M059J (cell line): ENCODE measurements at places on chromosomes 6 and 20.

DNA sequence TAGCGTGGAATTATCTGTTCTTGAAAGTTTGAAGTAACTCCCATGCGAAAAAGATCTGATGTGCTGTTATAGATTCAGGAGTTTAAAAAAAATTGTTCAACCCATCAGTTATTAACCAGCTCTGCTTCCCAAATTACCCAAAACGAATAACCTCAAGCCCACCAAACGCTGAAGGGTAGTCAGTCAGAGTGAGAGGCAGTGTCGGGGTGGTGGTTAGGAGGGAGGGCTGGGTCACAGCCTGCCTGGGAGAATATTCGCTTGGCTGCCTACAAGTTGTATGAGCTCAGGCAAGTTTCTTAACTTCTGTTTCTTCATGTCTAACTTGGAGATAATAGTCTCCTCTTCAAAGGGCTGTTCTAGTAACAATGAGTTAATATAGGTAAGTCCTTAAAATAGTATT, 114.6 kb downstream of the JPH2 start:
- no peak for DNase-seq

GRCh38 chr20:32681175-32682084, 7.7 kb upstream of the C20orf203 start:
- peak; percentile 88 for DNase-seq

- DNase-seq: no peak
Measured at GRCh38 chr20:3258429-3258828, 19.4 kb upstream of the SLC4A11 start.

- no peak for DNase-seq
Measured at GRCh38 chr6:70412252-70413113, 825 bp upstream of the FAM135A start.

DNA sequence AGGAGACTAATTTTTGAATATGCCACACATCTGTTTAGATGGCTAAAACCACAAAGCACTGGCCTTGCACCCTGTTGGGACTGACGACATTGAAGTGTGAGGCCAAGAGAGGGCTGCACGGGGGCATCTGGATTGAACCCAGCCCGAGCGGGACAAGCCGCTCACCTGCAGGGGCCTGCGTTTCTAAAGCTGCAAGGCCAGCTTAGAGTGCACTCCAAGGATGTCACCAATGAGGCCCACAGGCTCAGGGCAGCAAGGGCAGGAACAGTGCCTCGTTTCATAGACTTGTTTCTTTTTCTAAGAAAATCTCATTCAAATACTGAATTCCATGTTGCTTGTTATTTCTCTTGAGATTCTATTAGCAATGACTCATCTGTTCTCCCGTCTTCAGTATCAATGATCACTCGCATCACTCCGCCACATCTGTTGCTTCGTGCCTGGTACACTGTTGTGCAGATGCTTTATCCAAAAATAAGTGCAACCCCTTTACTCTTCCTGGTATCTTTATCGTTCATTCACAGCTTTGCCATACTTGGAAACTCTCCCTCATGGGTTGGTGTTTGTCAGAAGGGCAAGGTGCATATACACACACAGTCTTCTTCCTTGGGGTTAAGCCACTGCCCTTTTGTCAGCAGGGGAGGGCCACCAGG, 120.1 kb downstream of the IRF4 start:
- DNase-seq: no peak

DNA sequence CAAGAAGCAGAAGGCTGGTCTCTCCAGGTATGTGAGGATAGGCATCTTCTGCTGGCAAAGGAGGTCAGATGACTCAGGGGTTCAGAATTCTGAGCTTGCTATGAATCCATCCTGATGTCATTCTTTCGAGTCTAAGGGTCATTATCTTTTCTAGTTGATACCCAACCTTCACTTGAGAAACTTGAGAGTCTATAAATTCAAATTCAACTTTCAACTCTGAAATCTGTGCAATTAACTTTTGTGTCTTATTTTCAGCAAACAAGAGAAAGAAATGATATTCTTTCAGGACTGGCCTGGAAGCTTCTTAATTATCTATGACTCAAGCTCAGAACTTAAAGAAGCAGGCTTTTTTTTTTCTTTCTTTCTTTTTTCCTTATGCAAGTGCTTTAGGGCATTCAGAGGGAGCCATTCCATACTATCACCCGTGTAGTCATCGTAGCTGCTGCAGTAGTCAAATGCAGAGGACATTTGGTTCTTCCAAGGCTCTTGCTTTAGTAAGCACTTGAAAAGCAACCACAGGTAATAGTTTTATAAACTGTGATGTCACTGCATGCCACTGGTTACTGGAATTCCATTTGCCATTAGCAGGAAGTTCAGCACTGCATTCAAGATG, 93.0 kb downstream of the ADTRP start:
- DNase-seq: peak; percentile 97

DNA sequence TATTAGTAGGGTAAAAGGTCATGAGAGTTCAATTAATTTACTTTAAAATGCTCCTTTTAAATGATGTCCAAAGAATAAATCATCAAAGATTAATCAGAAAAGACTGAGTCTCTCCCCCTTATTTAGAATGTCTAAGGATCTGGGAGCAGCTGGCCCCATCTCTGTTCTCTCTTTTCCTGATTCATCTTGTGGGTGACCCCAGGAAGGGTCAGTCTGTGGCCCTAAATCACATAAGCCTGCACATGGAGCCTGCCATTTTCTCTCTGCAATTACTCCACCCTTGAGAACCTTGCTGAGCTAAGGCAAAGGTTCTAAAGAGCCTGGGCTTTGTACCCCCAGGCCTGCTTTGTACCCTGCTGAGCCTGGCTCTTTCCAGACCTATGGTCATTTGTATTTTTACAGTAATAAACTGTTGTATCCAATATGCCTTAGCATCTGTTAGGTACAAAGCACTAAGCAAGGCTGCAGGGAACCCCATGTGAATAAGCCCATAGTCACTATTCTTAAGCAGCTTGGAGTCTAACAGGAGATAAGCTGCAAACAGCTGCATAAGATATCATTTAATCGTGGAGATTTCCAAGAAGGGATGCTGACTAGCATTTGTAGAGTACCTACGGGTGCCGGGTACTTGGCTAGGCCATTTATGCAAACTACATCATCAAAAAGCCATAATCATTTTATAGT, 431.0 kb upstream of the MARCKS start:
- no peak for DNase-seq

- no peak for DNase-seq
Measured at GRCh38 chr6:109383438-109383940, 1.2 kb upstream of the CD164 start.

DNA sequence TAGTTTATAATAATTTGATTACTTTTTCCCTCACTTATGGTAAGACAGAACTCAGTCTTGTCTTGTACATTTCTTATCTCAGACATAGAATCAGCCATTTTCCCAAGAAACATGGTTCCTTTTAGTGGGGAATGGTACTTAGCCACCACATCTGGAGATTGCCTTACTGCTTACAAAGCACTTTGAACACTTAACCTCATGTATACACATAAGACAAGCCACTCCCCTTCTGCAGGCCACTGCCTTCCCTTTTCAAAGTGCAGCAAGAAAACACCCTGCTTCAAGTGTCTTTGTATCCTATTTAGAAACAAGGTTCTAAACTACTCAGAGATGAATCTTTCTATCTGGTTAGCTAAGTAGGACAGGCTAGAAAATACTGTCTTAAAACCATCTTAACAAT, 159.2 kb downstream of the UBE3D start:
- DNase-seq: peak; percentile 66

DNA sequence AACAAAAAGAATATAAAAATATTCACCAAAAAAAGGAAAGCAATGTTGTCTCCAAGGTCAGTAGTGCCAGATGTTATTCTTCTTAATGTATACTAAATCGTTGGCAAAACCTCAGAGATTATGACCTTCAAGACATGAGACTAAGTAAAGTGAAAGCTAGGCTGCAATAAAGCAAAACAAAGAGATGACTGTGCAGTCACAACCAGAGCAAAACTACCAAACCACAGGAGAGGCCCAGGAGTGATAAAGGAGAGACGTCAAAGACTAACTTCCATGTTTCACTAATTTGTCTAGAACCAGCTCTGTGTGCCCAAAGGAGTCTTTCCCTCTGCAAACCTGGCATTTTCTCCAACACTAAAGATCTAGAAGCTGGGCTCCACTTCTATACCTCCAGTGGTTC, 155.9 kb upstream of the POU3F2 start:
- peak; percentile 17 for DNase-seq

GRCh38 chr20:5160882-5161281, 34.1 kb downstream of the CDS2 start:
- DNase-seq: no peak

DNA sequence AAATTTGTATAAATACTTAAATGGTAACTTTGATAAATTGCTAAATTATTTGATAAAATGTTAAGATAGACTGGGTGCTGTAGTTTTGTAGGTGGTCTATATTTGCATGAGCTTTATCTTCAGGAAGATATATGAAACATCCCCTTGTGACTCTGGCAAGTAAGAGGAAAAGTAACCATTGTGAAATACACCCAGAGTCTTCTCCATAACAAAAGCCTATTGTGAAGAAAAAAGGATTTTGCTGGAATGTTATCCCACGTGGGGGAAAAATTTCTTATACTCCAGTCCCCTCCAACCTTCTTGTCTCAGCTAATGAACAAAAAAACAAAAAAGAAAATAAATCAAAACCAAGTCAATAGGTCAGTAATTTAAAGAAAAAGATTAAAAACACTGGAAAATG, 600.7 kb downstream of the HDGFL1 start:
- DNase-seq: no peak

DNA sequence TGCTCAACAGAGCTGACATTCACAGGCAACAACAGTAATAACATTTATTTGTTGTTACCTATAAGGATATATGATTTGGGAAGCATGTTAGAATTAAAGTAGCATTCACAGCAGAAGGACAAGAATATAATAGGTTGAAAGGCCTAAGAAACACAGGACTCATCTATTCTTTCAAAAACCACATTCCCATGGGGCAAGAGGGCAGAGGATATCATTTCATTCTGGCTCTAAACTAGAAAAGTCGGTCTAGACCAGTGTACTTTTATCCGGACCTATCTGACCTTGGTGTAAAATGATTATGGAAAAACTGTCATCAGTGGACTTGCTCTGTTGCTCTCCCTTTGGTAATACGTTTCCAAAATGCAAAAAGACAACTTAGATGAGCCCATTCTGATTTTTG, 914.7 kb upstream of the CITED2 start:
- no peak for DNase-seq

GRCh38 chr6:37324131-37325033, 29.4 kb upstream of the RNF8 start:
- peak; percentile 90 for DNase-seq

DNA sequence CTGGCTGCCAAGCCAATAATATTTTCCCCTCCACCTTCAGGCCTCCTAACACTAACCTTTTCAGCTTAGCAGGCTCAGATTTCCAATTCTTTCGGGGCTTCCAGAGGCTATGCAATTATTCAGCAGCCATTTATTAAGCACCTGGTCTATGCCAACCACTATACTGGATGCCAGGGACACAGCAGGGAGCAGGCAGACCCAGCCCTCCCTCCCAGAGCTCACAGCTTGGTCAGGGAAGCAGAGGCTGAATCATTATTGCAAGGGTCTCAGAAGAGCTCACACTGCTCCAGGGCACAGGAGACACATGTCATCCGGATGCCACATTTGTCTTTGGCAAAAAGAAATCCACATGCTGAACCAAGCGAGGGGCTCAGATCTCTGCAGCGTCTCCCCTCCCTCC, 1.3 kb downstream of the BPIFB1 start:
- no peak for DNase-seq

DNA sequence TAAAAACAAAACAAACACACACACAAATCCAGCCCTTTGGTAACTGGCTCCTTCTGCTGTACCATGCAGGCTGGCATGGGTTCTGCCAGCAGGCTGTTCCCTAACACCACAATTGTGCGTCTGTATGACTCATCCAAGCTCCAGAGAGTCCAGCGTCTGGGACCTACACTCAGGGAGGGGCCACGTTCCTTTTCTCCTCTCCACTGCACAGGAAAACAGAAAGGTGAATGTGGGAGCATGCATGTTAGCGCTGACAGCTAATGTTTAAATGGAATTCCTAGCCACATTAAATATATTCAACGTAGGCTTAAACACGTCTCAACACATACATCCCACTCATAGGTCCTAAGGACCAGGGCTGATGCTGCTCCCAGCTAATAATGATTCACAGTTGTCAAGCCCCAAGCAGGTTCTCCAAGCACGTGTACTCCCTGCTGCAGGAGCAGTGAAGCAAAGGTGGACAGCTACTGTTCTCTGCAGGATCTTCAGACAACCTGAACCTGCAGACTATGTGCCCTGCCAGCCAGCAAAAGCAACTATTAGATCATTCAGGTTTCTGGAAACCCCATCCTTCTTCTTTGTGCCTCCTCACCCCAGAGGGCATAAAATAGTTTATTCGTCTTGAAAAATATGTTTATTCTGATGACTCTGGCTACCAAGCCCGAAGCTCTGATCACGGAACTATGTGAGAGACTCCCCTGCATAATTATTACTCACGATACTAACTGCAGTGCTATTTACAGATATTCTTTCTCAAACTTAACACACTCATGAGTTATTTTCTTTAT, 20.9 kb downstream of the MAP1LC3A start:
- peak; percentile 94 for DNase-seq

DNA sequence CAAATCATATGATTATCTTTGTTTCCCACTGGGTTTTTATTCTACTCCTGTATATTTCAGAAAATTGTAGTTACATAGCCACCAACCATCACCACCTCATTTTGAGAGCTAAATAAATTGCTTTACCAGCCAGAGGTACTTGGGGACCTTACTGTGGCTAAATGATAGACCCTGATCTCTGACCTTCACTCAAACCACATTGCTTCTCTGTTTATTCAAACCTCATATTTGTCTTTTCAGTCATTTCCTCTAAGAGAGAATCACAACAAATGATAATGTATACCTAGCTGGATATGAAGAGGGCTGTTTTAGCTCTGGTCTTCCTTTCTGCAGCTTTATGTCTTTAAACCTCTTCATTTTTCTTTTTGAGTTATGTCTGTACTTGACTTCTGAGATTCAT, 142.8 kb downstream of the ADGB start:
- peak; percentile 91 for DNase-seq
